PC-9 (cell line): ENCODE measurements at places on chromosomes 13 and 19. TPM values are rescaled to one million over a fixed set of nuclear protein-coding genes. Genes with fewer than 3 reads are reported as not detected.

- no peak for DNase-seq
Observed at GRCh38 chr13:39297664-39298171, 259.5 kb downstream of the NHLRC3 start.

Gene C19orf85
- total RNA-seq: 0.73 and 0.74 TPM in 2 replicates

GRCh38 chr19:6728346-6728745, 7.9 kb upstream of the C3 start:
- no peak for DNase-seq

GRCh38 chr19:16586991-16587832, 15.0 kb upstream of the SLC35E1 start:
- DNase-seq: no peak

Gene C5AR1
- 8.5 and 10.8 TPM in 2 replicates for total RNA-seq

DNA sequence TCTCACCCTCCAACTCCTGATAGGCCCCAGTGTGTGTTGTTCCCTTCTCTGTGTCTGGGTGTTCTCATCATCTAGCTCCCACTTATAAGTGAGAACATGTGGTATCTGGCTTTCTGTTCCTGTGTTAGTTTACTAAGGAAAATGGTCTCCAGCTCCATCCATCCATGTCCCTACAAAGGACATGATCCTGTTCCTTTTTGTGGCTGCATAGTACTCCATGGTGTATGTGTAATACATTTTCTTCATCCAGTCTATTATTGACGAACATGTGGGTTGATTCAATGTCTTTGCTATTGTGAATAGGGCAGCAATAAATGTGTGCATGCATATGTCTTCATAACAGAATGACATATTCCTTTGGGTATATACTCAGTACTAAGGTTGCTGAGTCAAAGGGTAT, 1397.0 kb downstream of the UQCRFS1 start:
- no peak for DNase-seq

Gene FARP1
- total RNA-seq: 40.1 and 62.1 TPM in 2 replicates

Gene TRMT1
- 44.1 and 51.1 TPM in 2 replicates for total RNA-seq

Gene SMAD9
- total RNA-seq: 0.94 and 1.4 TPM in 2 replicates

- DNase-seq: no peak
Observed at GRCh38 chr19:58374200-58374599, 6.6 kb downstream of the ZNF837 start.

Gene SIGLECL1
- not detected in 2 replicates for total RNA-seq
